ENCODE measurements at places on chromosomes 12 and 14. TPM values are rescaled to one million over a fixed set of nuclear protein-coding genes. Genes with fewer than 3 reads are reported as not detected.
A peak's percentile ranks its signal among the peaks of the same experiment; 100 is the strongest.

DNA sequence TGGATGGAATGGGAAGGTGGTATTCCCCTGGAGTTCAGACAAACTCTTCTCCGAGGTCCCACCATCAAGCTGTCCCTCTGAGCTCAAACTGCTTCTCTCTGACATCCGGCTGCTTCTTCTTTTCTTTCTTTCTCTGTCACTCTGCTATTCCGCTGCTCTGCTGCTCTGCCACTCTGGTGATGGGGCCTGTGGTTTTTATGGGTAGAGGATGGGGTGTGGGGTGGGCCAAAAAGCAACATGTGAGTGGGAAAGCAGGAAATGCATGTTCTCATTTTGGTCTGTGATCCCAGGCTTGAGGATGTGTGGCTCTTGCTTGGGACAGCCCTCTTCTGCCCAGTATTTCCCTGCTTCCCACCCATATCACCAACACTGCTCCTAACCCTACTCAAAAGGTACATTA, 30.6 kb downstream of the CLECL1 start:
- peak overlapping the region; percentile 38 for H3K4me3 ChIP-seq
- H3K27me3 ChIP-seq = no peaks in the 10 kb centered on the region
- peaks cover 63% of the 10 kb centered on the region for H3K4me1 ChIP-seq

GRCh38 chr12:6563448-6564050, 4.5 kb downstream of the NOP2 start:
- no peak overlapping the region for H3K27ac ChIP-seq
- H3K36me3 ChIP-seq = peaks cover 90% of the 10 kb centered on the region
- H3K4me3 ChIP-seq = no peak overlapping the region
- DNase-seq = peak; percentile 51

- H3K27ac ChIP-seq = no peak overlapping the region
- no peaks in the 10 kb centered on the region for H3K4me1 ChIP-seq
- DNase-seq = no peak
- H3K4me3 ChIP-seq = no peak overlapping the region
- H3K27me3 ChIP-seq = peaks cover 2% of the 10 kb centered on the region
- no peaks in the 10 kb centered on the region for H3K36me3 ChIP-seq
Measured at GRCh38 chr12:130970165-130970907, 16.6 kb downstream of the ADGRD1 start.

HSPA2 gene
- 6.6 TPM for total RNA-seq

GRCh38 chr14:51860825-51861499, 550 bp downstream of the GNG2 start:
- H3K4me1 ChIP-seq = peaks cover 53% of the 10 kb centered on the region
- no peaks in the 10 kb centered on the region for H3K27me3 ChIP-seq
- H3K27ac ChIP-seq = peak overlapping the region; percentile 84
- no peak for DNase-seq

- no peak for DNase-seq
- H3K27ac ChIP-seq = no peak overlapping the region
- no peaks in the 10 kb centered on the region for H3K4me1 ChIP-seq
- no peak overlapping the region for H3K4me3 ChIP-seq
Measured at GRCh38 chr14:101505236-101505970, 55.9 kb upstream of the DIO3 start.

MUCL1 gene
- not detected for total RNA-seq

DLK1 gene
- total RNA-seq = not detected

DNA sequence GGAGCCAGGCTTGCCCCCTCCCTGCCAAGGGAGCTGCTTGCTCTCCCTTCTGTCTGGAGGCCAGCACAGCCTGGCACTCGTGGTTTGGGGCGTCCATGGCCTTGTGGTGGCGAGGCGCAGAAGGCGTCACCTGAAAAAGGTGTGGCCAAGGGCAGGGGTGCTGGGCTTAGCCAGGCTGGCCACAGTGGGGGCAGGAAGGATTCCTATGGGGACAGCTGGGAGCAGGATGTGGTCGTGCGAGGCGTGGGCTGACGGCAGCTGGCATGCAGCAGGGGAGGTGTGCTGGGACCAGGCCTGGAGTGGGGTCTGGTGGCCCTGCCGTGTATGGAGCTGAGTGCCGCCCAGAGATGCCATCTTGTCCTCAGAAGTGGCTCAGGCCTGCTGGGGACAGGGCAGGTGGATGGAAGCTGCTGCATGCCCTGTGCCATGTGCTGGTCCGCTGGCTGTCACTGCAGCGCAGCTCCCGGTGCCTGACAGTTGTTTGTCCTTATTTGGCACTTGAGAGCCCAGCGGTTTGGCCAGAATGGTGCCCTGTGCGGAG, 30.0 kb downstream of the SH2B3 start:
- H3K36me3 ChIP-seq = peaks cover 73% of the 10 kb centered on the region
- H3K4me1 ChIP-seq = peaks cover 80% of the 10 kb centered on the region
- peak; percentile 15 for DNase-seq
- H3K27ac ChIP-seq = peak overlapping the region; percentile 96

GRCh38 chr14:23639891-23640523, 3.8 kb downstream of the DHRS2 start:
- H3K36me3 ChIP-seq = no peaks in the 10 kb centered on the region
- DNase-seq = no peak
- no peaks in the 10 kb centered on the region for H3K4me1 ChIP-seq
- no peaks in the 10 kb centered on the region for H3K27me3 ChIP-seq
- no peak overlapping the region for H3K27ac ChIP-seq

GRCh38 chr12:122327494-122328385, 61.4 kb upstream of the VPS33A start:
- peaks cover 34% of the 10 kb centered on the region for H3K36me3 ChIP-seq
- H3K27ac ChIP-seq = peak overlapping the region; percentile 66
- no peak overlapping the region for H3K4me3 ChIP-seq
- H3K27me3 ChIP-seq = no peaks in the 10 kb centered on the region
- no peak for DNase-seq

TSHR gene
- total RNA-seq = not detected

GRCh38 chr14:22650960-22651521, 6.9 kb upstream of the OR6J1 start:
- H3K36me3 ChIP-seq = no peaks in the 10 kb centered on the region
- no peak for DNase-seq
- H3K27me3 ChIP-seq = no peaks in the 10 kb centered on the region
- peaks cover 2% of the 10 kb centered on the region for H3K4me1 ChIP-seq
- no peak overlapping the region for H3K4me3 ChIP-seq

DNA sequence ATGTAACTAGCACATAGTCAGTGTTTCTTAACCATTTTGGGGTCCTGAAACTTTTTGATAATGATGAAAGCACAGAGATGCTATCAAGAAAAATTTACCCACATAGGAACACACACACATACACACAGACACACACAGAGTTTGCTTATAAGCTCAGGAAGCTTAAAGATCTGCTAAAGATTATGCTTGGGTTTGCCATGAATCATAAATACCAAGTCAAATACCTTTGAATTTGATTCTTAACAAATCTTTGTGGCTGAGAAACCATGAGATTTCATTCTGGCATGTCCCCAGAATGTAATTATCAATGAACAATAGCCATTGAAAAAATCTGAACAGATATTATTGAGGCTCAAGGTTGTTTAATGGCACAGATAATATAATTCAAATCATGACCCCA, 89.2 kb downstream of the NTS start:
- no peak overlapping the region for H3K4me3 ChIP-seq
- no peaks in the 10 kb centered on the region for H3K4me1 ChIP-seq
- no peak overlapping the region for H3K27ac ChIP-seq
- no peaks in the 10 kb centered on the region for H3K36me3 ChIP-seq

GRCh38 chr12:40226705-40227104, 1.9 kb downstream of the LRRK2 start:
- no peak overlapping the region for H3K4me3 ChIP-seq
- H3K4me1 ChIP-seq = no peaks in the 10 kb centered on the region
- H3K27me3 ChIP-seq = peaks cover 42% of the 10 kb centered on the region
- H3K36me3 ChIP-seq = no peaks in the 10 kb centered on the region
- no peak for DNase-seq

GRCh38 chr12:131473261-131473660, 237.6 kb upstream of the SFSWAP start:
- no peak for DNase-seq
- H3K27ac ChIP-seq = no peak overlapping the region
- no peaks in the 10 kb centered on the region for H3K36me3 ChIP-seq
- H3K4me1 ChIP-seq = peaks cover 5% of the 10 kb centered on the region
- no peaks in the 10 kb centered on the region for H3K27me3 ChIP-seq

DNA sequence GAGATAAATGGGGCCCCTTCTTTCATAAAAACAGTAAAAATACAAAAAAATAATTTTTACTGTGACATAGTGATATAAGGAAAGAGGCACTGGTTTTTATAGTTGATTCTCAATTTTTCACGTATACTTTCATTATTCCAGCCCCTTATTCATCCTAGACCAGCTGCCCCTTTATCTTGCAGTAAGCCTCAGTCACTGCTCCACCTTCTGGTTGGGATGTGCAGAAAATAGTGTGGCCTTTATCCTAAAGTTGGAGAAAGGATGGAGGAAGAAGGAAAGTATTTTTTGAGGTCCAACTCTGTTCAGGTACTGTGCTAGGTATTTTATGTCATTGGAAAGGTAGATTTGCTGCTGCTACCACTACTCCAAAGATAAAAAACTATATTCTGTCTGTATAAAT, 172.7 kb downstream of the ANO6 start:
- no peak overlapping the region for H3K27ac ChIP-seq
- no peaks in the 10 kb centered on the region for H3K27me3 ChIP-seq
- DNase-seq = no peak
- peaks cover 44% of the 10 kb centered on the region for H3K36me3 ChIP-seq

- H3K36me3 ChIP-seq = peaks cover 67% of the 10 kb centered on the region
- H3K27me3 ChIP-seq = no peaks in the 10 kb centered on the region
- no peaks in the 10 kb centered on the region for H3K4me1 ChIP-seq
- no peak overlapping the region for H3K27ac ChIP-seq
- H3K4me3 ChIP-seq = no peak overlapping the region
Measured at GRCh38 chr12:57730336-57731067, 8.0 kb downstream of the AGAP2 start.

DNA sequence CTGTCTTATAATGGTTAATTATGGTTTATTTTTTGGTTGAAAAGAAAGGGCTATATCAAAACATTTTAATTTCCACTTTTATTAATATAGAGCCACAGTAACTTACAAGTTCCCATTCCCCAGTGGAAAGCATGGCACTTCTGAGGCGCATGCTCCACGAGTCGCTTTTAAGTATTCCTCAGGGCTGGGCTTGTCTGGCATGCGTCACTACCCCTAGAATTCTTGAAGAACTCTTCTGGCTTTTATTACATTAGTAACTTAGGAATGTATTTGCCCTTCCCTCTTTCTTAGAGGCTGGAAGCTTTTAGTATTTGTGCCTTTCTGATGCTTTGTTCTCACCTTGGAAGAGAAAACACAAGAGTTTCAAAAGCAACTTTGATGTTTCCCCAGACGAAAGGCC, 81.1 kb downstream of the ESR2 start:
- no peaks in the 10 kb centered on the region for H3K27me3 ChIP-seq
- H3K4me3 ChIP-seq = no peak overlapping the region
- DNase-seq = no peak
- no peak overlapping the region for H3K27ac ChIP-seq

DNA sequence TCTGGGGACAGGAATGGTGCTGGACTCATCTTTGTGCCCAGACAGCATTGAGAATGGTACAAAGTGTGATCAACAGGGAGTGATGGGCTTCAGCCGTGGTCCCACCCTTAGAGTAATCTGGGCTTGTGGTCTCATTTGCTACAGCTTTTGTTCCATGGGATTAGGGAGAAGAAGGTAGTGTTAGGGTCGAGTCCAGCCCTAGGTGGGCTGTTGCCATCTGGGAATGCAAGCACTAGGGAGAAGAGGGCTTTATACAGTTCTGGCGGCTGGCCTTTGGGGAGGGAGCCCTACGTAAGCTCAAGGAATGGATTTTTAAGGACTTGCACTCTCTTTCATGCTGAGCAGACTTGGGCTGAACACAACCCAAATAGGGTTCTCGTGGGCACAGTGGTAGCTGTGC, 4.9 kb downstream of the PLEKHG3 start:
- peaks cover 3% of the 10 kb centered on the region for H3K36me3 ChIP-seq
- DNase-seq = no peak
- peaks cover 35% of the 10 kb centered on the region for H3K4me1 ChIP-seq
- peaks cover 51% of the 10 kb centered on the region for H3K27me3 ChIP-seq
- no peak overlapping the region for H3K27ac ChIP-seq

- H3K36me3 ChIP-seq = no peaks in the 10 kb centered on the region
- no peak overlapping the region for H3K4me3 ChIP-seq
- H3K4me1 ChIP-seq = peaks cover 58% of the 10 kb centered on the region
- H3K27ac ChIP-seq = no peak overlapping the region
- no peak for DNase-seq
Measured at GRCh38 chr14:68284834-68285233, 465.3 kb downstream of the RAD51B start.

GRCh38 chr14:89241934-89242651, 174.9 kb downstream of the FOXN3 start:
- H3K27ac ChIP-seq = no peak overlapping the region
- no peak for DNase-seq
- no peaks in the 10 kb centered on the region for H3K27me3 ChIP-seq
- H3K4me1 ChIP-seq = peaks cover 28% of the 10 kb centered on the region
- no peak overlapping the region for H3K4me3 ChIP-seq

GRCh38 chr14:85601246-85601645, 71.3 kb downstream of the FLRT2 start:
- no peaks in the 10 kb centered on the region for H3K4me1 ChIP-seq
- no peak for DNase-seq
- no peaks in the 10 kb centered on the region for H3K36me3 ChIP-seq
- no peaks in the 10 kb centered on the region for H3K27me3 ChIP-seq
- H3K27ac ChIP-seq = no peak overlapping the region

DNAJC22 gene
- total RNA-seq = not detected

DNA sequence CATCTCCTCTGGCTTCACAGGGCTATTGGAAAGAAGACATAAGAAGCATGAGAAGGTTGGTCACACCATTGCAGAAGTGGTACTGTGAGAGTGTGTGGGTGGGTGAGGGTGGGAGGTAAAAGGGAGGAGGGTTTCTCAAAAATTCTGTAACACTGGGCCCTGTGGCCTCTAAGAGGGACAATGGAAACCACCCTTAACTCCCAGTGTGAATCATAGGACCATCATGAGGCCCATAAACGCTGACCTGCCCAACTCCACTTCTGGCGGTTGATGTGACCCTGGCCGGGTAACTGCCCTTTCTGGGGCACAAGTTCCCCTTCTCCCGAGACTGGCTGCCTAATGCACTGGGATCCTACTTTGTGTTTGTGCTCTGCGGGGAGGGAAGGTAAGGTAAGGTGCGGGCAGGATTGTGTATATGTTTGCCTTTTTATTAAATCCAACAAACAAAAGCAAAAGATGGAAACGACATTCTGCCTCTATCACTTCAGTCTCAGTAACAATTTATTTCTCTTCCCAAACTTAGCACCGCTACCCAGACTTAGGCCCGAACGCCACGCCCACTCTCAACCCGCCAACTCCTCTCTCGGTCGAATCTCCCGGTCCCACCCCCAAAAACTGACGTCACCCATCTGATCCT, 551 bp downstream of the METTL1 start:
- peaks cover 3% of the 10 kb centered on the region for H3K27me3 ChIP-seq
- peak overlapping the region; percentile 99 for H3K27ac ChIP-seq
- DNase-seq = peak; percentile 85
- H3K4me1 ChIP-seq = peaks cover 15% of the 10 kb centered on the region
- H3K36me3 ChIP-seq = peaks cover 43% of the 10 kb centered on the region
